Osteoblast (primary cell): ENCODE measurements at places on chromosomes 1 and 21. TPM values are rescaled to one million over a fixed set of nuclear protein-coding genes. Genes with fewer than 3 reads are reported as not detected.

GRCh38 chr1:111867868-111868440, 112.3 kb downstream of the DDX20 start:
- no peaks in the 10 kb centered on the region for H3K4me1 ChIP-seq
- H3K27ac ChIP-seq = no peak overlapping the region
- no peaks in the 10 kb centered on the region for H3K36me3 ChIP-seq
- peaks cover 4% of the 10 kb centered on the region for H3K27me3 ChIP-seq
- H3K4me3 ChIP-seq = no peak overlapping the region

Gene GNAI3
- total RNA-seq = 14.1 and 15.0 TPM in 2 replicates

GRCh38 chr1:245614476-245614875, 459.7 kb downstream of the KIF26B start:
- H3K27me3 ChIP-seq = no peaks in the 10 kb centered on the region
- DNase-seq = no peak
- H3K27ac ChIP-seq = no peak overlapping the region
- H3K4me1 ChIP-seq = no peaks in the 10 kb centered on the region
- no peak overlapping the region for H3K4me3 ChIP-seq

DNA sequence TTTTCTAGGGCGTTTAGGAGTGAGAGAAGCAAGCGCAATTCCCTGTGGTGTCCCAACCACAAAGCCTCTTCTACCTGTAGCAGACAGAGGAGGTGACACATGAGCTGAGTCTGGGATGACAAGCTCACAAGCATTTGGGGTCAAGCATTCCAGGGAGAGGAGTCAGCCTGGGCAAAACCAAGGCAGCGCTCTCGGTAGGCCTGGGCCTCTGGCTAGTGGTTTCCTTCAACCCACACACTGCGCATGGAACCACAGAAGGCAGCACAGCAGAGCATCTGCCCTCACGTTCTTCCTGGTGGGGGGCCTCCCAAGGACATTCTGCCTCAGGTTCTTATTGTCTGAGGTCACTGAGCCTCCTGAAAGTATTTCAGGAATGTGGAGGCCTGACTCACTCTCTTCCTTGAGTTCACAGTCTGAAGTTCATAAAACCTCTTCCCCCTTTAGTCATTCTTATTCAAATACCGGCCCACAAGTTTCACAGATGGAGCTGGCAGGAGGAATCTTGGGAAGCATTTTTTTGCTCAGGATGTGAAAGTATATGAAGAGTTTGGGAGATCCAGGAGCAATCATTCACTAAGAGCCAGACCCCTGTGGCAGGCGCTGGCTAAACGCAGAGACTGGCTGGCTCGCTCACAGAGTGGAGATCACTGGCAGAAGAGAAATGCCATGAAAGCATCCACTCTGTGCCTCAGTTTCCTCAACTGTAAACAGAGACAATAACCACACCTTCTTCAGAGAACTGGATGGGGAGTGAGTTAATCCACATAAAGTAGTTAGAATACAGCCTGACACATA, 26.8 kb downstream of the CCN1 start:
- H3K36me3 ChIP-seq = no peaks in the 10 kb centered on the region
- H3K27ac ChIP-seq = peak overlapping the region; percentile 99
- no peaks in the 10 kb centered on the region for H3K27me3 ChIP-seq
- H3K4me3 ChIP-seq = peak overlapping the region; percentile 10
- DNase-seq = peak; percentile 93

Gene FCRL1
- not detected in 2 replicates for total RNA-seq

GRCh38 chr21:36325373-36326010, 5.5 kb downstream of the MORC3 start:
- no peaks in the 10 kb centered on the region for H3K27me3 ChIP-seq
- no peak overlapping the region for H3K4me3 ChIP-seq
- H3K4me1 ChIP-seq = peaks cover 26% of the 10 kb centered on the region
- DNase-seq = no peak

Gene SLC30A1
- 39.5 and 49.9 TPM in 2 replicates for total RNA-seq

DNA sequence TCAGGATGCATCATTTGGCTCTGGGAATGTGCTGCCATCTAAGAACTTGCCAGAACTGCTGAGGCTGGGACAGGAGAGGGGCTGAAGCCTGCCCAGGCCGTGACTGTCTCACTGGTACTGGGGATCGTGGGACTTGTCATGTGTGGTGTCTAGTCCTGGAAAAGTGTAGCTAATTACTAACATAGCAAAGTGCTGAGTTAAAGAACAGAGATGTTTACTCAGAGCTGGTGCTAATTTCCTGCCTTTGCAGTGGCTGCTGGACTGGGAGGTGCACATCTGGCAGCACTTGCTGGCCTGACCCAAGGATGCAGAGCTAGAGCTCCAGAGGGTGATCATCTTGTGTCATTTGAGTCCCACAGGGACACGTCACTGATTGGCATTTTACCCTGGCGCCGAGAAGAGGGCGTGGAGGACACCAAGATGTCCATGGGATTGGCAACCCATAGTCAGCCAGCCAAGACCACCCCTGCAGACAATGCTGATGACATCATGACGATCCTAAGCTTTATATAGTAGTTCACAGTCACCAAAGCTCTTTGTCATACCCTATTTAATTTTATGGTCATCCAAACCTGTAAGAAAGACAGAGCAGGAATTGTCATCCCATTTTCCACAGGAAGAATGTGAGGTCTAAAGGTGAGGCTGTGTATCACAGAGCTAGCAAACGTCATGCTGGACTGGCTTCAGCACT, 110.1 kb upstream of the SLC44A3 start:
- H3K36me3 ChIP-seq = no peaks in the 10 kb centered on the region
- H3K27ac ChIP-seq = no peak overlapping the region
- no peak overlapping the region for H3K4me3 ChIP-seq
- DNase-seq = no peak
- H3K27me3 ChIP-seq = no peaks in the 10 kb centered on the region

DNA sequence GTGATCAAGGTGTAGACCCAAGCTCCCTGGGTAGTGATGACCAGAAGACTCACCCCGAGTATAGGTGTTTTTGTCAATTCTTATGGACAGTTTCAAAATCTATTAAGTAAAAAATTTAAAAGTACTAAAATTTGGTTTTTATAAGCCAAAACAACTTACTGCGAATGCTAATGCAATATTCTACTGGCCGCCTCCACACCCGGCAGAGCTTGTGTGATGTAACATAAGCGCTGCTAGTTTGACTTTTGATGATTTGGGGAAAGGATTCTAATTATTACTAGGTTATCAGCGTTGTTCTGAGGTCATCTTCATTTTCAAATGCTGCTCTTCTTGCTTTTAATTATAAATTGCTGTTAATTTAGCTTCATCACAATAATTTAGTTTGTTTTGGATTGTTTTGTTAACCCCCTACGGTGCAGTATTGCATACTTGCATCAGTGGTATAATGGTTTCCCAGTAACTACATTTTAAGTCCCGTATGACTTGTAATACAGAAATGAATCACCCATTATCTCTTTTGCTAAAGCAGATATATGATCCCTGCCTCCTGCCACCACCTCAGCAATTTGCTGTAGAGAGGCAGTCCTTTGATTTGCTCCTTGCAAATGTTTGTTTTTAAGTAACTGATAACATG, 178.0 kb downstream of the SDCCAG8 start:
- H3K4me1 ChIP-seq = no peaks in the 10 kb centered on the region
- no peak overlapping the region for H3K4me3 ChIP-seq
- peaks cover 4% of the 10 kb centered on the region for H3K36me3 ChIP-seq
- no peak overlapping the region for H3K27ac ChIP-seq
- no peaks in the 10 kb centered on the region for H3K27me3 ChIP-seq

DNA sequence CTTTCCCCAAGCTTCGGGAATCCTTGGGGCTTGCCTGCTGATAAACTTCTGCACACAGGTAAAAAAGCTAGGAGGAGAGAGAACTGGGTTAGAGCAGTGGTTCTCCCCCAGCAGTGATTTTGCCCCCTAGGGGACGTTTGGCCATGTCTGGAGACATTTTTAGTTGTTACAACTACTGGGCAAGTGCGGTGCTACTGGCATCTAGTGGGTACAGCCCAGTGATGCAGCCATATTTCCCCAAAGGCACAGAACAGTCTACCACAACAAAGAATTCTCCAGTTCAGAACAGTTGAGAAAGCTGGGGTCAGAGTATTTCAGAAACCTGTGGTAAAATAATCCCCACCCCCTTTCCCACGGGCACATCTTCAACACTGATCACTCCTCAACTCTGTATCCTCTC, 41.3 kb downstream of the LRRC71 start:
- DNase-seq = no peak
- no peaks in the 10 kb centered on the region for H3K4me1 ChIP-seq
- no peak overlapping the region for H3K27ac ChIP-seq
- no peaks in the 10 kb centered on the region for H3K27me3 ChIP-seq
- peaks cover 44% of the 10 kb centered on the region for H3K36me3 ChIP-seq

GRCh38 chr1:109513110-109513710, 3.7 kb upstream of the AMIGO1 start:
- H3K27ac ChIP-seq = no peak overlapping the region
- H3K4me1 ChIP-seq = peaks cover 7% of the 10 kb centered on the region
- H3K4me3 ChIP-seq = no peak overlapping the region
- DNase-seq = no peak

DNA sequence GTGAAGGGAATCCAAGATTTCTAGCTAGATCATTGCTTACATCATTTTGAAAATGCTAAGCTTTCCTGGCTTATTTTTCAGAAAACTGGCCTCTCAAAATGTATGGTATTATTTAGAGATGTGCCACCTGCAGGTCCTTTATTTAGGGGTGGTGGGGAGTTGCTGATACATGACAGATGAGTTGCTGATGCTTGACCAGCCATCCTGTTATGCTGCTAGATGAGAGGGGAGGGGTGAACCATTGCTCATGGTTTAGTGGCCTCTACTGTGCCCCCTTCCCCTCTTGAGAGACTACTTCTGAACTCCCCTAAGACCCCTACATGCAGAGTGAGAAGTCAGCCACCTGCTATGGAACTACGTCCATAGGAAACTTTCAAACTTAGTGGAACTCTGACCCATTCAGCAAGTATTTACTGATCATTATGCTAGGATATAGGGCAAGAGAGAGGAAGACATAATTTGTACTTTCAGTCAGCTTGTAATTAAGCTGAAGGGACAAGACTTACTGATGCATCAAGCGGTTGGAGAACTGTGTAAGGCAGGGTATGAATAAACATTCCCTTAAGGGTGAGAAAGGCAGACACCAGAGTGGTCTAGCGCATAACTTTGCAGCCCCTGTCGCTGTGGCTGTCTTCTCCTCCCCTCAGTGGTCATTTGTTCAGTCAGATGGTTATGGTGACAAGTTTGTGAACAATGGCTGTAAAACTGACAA, 34.6 kb downstream of the SLAMF6 start:
- H3K4me1 ChIP-seq = no peaks in the 10 kb centered on the region
- no peak overlapping the region for H3K4me3 ChIP-seq
- H3K27ac ChIP-seq = no peak overlapping the region
- DNase-seq = no peak
- H3K27me3 ChIP-seq = no peaks in the 10 kb centered on the region

Gene TRAPPC3
- total RNA-seq = 93.4 and 111 TPM in 2 replicates

DNA sequence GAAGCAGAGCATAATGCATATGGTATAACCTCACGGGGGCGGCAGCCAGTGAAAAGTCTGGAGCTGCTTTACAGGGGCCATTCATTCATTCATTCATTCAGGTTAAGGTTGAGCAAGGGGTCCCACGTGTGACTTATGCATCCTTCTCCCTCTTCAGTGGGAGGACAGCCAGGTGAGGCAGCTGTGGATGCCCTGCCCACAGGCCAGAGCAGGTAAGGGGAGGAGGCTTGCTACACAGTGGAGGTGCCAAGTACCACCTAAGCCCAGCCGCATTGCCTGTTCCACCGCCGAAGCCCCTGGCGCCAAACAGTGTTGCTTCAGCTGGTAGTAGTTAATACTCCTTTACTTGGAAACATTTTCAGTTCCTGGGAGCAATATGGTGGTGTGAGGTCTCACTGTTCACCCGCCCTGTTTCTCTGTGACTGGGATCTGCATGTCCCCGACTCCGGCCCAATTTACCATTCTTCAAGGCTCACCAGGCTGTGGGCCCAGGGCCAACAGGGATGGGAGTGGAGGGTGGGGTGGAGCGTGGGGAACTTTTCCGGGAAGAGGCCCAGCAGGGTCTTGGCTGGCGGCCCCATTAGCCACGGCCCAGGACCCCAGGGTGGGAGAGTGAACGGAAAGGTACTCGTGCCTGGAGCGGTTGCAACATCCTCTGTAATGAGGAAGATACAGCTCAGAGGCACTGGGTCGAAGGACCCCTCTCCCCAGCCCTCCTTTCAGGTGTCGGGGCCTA, 722 bp upstream of the PODN start:
- peaks cover 22% of the 10 kb centered on the region for H3K4me1 ChIP-seq
- no peaks in the 10 kb centered on the region for H3K36me3 ChIP-seq
- no peak overlapping the region for H3K27ac ChIP-seq

Gene CD247
- total RNA-seq = not detected in 2 replicates

DNA sequence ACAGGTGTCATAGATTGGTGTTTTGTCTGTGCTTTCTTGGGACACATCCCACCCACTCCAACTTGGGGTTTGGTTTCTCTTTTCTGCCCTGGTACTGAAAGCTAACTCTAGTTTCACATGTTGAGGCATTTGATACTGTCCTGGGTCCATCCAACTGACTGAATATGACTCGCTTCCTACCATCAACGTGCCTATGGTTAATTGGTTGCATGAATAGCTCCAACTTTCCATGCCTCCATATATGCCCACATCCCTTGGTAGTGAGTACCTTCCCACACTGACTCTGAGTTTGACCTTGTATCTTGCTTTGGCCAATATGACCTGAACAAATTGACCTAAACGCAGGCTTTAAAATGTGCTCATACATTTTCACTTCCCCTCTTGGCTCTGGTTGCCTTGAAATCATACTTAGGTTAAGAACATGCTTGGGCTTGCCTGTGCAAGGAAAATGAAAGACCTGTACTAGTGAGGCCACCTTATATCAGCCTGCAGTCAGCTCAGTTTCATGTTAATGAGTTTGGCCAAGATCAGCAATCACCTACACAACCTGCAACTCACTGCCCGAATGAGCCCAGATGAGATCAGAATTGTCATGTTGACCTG, 81.0 kb upstream of the KCNK2 start:
- peak overlapping the region; percentile 86 for H3K27ac ChIP-seq
- H3K27me3 ChIP-seq = no peaks in the 10 kb centered on the region
- H3K4me3 ChIP-seq = no peak overlapping the region
- DNase-seq = no peak

- H3K4me1 ChIP-seq = peaks cover 21% of the 10 kb centered on the region
- H3K27ac ChIP-seq = peak overlapping the region; percentile 89
- H3K4me3 ChIP-seq = peak overlapping the region; percentile 95
- DNase-seq = peak; percentile 65
- H3K36me3 ChIP-seq = peaks cover 48% of the 10 kb centered on the region
These were observed 1.5 kb downstream of the MED8 start for GRCh38 chr1:43387976-43388599.

Gene NMNAT1
- total RNA-seq = 9.7 and 10.5 TPM in 2 replicates

DNA sequence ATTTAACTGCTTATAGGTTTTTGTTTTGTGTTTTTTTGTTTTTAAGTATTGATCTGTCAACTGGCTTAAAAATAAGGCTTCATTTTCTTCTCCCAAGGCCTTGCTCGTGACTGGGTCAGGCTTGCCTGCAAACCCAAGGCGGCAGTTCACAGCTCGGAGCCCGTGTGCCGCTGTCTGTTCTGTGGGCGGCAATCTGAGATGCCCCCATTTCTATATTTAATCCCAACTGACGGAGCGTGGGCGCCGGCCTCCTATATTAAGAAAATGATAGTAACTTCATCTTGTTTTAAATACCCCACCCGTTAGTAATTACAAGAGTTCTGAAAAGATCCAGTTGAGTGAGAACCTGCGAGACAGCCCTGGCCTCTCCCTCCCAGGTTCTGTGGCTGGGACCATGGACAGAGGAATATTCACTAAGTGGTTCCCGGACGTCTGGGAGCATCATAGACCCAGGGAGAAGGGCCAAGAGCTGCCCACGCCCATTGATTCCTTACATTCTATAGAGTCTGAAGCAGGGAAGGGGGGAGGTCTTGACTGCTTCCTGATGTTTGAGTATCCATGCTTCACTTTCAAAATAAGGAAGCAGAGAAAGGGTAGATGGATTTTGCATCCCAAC, 42.6 kb upstream of the GPR153 start:
- no peak overlapping the region for H3K4me3 ChIP-seq
- H3K27ac ChIP-seq = no peak overlapping the region
- no peaks in the 10 kb centered on the region for H3K27me3 ChIP-seq
- no peaks in the 10 kb centered on the region for H3K36me3 ChIP-seq
- DNase-seq = no peak
